NCI-H1092 (cell line): ENCODE measurements at places on chromosomes 2 and 18.
A peak's percentile ranks its signal among the peaks of the same experiment; 100 is the strongest.

GRCh38 chr2:183124222-183124956 is at the start of gene NUP35:
TSS of gene NUP35 (plus strand) at chr2:183124443. CDS start at chr2:183124458, 15 bp downstream.
- peak; percentile 91 for DNase-seq

GRCh38 chr2:241893265-241893664 is 23.7 kb downstream of the RTP5 start:
- DNase-seq, result no peak

GRCh38 chr2:27408601-27409320 is 630 bp downstream of the PPM1G start:
- DNase-seq, result no peak

- DNase-seq, result no peak
Measured at GRCh38 chr2:60216452-60216995, 336.9 kb downstream of the BCL11A start.

DNA sequence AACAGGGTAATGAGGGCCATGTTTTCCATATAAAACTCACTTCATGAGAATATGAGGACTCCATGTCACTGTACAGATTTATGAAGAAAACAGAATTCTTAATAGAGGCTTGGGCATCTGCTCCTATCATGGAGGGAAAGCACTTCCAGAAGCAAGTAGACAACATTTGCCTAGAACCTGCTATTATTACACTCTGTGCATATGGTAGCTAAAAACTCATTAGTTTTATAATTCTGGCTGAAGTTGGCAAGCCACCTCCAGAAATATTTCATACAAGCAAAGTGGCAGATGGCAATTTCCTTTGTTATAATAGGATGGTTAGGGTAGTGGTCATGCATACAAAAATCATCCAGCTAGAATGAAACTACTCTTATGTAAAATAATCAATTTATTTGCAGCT is 65.8 kb upstream of the TLK1 start:
- no peak for DNase-seq

GRCh38 chr2:60899230-60899891 is 18.0 kb downstream of the REL start:
- no peak for DNase-seq

DNA sequence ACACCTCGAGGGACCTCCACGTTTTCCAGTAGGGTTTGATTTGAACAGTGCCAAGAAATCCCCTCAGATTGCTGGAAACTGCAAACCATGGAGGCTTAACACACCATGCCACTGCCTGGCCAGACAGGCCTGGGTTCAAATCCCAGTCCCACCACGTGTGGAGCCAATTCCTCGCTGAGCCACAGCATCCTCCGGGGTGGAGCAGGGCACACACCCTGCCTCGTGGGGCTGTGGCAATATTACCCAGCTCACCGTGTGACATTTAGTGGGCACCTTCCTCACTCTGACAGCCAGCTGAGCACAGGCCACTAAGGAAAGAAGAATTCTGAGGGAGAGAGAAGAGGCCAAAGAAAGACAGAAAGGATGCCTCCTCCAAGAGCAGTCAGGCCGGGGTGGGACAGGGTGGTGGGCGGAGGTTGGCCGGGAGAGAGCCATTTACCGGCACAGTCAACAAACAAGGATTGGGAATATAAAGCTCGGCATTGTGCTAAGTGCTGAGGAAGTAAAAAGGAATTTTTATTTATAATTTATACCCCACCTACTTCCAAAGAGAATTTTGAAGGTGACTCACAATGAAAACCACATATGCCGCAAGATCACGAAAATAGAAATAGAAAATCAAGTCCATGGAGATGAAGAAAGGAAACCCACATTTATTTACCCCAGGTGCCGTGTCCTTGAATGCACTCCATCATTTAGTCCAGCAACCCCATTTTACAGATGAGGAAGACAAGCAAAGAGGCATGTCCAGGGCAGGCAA is 111.5 kb downstream of the MCFD2 start:
- DNase-seq, result no peak

DNA sequence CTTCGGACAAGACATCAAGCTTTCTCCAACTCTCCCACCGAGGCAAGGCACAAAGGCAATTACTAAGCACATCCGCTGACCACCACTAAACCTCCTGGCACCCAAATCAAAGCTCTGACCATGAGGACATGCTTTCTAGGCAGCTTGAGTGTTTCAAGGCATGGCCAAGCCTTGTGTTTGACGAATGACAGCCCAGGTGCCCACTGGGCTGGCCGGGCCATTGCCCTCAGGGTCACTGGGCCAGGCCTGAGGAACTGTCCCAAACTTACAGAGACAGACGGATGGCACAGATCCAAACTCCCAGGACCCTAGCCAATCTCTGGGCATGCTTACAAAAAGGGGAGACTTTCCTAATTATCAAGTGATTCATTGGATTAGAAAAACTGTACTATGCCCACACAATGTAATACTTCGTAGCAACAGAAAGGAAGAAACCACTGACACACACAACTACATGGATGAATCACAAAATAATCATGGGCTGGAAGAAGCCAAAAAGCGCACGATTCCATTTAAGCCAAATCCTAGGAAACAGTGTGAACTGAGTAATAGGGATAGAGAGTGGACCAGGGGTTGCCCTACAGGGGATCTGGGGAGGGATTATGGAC is 20.2 kb downstream of the CRACDL start:
- DNase-seq, result no peak
